Memory B cell (primary cell): ENCODE measurements at places on chromosomes 5 and 9.

GRCh38 chr5:25448646-25449045 lies 803.9 kb upstream of the CDH10 start:
- no peak for DNase-seq

DNA sequence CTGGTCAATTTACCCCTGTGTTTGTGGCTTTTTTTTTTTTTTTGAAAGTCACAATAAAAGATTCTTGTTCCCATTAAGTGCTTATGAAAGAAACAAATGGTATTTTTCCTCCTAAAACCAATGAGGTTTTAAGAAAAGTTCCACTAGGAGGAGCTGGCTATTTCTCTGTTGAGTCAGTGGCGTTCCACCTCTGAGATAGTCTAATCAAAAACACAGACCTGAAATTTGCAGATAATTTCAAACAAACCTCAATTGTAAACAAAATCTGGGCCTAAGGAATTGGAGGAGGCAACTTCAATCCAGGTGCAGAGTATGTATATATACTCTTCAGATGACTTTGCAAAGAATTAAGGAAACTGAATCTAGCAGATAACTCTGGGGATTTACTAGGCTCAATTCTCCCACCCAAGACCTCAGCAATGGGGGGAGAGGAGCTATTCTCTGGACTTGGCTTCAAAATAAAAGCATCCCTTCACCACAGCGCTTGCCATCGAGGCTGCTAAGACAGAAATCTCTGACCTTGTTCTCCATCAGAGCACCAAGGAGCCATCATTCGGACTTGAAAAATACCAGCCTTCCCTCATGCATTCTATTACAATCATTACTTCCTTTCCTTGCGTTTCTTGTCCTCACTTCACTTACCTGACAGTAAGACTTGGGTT lies 52.4 kb downstream of the FANCC start:
- DNase-seq = no peak

- DNase-seq = no peak
Observed at GRCh38 chr5:83000428-83000827, 76.8 kb downstream of the TMEM167A start.

DNA sequence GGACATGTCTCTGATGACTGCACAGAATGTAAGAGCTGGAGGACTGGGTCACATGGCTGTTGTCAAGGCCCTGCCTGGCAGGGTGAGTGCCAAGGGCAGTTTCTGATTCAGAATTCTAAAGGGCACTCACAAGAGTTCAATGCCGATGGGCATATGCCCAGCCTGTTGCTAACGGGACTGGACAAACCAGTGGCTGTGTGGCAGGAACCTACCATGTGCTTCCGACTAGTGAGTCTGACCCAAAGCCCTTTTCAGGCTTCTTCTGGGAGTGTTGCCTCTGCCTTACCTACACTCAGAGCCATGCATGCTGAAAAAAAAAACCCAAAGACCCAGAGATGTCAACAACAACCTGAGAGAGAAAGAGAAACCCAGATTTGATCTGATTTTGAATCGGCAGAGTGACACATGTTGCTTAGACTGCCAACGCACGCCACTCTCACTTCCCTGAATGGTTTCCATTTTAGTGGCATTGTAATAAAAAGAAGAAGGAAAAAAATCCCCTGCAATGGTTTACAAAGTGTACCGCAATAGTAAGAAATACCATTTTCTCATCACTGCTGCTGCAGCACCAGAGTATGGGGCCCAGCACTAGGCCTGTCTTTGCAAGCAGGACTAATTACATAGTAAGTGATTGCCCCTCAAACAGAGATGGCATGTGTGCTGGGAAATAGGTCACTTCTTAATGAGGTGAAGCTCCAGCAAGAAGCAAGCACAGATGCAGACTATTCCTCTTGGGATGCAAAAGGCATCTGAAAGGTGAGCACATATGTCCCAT lies 194.3 kb downstream of the PALM2AKAP2 start:
- DNase-seq = peak; percentile 78

- no peak for DNase-seq
Observed at GRCh38 chr5:156191547-156191946, 135.4 kb upstream of the SGCD start.

DNA sequence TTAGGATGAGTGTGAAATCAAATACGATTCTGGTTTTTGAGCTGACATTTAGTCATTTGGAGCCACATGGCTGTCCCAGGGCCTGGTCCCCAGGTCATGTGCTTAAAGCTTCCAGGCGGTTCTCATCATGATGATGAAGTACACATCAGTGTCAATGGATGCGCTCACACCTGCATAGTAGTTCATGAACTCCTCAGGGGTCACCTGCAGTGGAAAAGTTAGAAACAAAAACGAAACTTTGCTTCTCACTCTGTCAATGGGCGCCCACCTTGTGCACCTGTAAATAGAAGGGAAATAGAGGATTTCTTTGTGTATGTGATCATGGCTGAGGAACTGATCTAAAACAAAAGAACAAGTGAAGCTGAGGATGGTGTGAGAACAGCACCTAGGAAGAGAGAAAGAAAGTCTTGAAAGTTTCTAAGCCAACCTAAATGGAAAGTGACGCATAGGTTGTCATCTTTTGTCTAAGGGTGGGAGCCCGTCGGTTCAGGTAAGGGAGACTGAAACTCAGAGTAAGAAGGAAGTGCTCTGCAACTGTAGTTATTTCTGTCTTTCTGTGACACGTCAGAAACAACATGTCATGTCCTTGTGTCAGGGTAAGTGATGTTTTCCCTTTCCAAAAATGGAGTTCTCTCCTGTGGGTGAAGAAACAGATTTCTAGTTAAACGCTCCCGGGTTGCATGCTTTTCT lies 33.8 kb downstream of the CAPSL start:
- DNase-seq = no peak
